Hematopoietic multipotent progenitor cell treated with erythropoietin and hydrocortisone succinate and interleukin-3 and kit ligand, for 15 days (in vitro differentiated cells): ENCODE measurements at places on chromosomes 13 and 19.

DNA sequence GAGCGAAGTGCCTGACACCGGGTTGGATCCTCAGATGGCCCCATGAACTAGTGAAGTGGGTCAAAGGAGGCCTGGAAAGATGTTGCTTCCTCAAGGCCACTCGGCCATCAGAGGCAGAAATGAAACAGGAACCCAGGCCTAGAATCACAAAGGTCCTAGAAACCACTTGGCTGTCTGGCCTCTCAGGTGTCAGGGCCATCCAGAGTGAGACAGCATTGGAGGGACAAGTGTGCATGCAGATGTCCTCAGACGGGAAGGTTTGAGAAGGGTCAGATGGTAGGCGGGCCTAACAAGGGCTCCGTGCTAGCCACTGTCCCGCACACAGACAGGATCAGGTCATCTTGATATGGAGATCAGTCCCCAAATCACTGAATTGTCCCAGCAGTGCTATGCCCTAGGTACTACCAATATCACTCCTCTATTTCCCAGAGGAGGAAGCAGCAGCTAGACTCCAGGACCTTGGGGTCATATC is 14.3 kb downstream of the CCDC97 start:
- no peak for DNase-seq

DNA sequence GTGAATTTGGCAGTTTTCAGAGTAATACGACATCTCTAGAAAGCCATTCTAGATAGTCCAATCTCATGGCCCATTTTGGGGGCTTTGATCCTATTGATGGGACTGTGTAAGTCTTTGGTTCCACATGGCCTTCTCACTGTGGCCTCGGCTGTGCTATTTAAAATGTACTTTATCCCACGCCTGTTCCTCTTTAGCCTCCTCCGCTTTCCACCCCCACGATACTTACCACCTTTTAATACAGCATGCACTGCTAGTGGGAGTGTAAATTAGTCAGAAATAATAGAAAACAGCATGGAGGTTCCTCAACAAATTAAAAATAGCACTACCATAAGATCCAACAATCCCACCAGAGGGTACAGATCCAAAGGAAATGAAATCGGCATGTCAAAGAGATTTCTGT is 28.3 kb upstream of the CEBPG start:
- no peak for DNase-seq

DNA sequence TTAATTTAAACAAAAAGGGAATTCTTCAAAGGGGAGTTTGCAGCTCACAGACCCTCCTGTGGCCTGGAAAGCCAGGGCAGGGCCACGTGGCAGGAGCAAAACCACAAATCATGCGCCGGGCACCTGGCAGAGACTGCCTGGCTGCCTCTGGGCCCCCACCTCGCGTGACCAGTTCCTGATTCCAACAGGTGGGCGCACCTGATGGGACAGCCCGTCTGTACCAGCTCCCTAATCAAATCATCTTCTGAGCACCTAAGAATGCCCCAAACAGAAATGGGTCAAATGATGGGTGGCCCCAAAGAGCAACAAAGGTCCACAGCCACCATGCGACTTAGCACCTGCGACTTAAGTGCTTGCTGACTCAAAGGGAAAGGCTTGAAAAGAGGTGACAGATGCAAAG is 9.2 kb downstream of the TMTC4 start:
- DNase-seq: no peak

DNA sequence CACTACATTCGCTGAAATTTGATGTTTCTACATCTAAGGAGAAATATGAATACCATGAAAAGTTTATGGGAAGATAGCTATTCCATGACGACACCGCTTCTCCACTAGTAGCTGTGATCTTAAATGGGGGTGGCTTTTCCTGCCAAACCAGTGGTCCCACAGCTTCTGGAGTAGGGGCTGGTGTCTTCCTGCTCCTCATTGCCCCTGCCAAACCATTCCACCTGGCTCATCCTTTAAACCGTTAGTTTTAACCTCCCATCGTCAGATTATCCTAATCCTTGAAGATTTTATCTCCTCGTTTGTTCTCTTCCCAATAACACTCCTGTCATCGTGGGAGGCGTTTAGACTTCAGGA is 568 bp upstream of the ZNF230 start:
- DNase-seq: no peak

DNA sequence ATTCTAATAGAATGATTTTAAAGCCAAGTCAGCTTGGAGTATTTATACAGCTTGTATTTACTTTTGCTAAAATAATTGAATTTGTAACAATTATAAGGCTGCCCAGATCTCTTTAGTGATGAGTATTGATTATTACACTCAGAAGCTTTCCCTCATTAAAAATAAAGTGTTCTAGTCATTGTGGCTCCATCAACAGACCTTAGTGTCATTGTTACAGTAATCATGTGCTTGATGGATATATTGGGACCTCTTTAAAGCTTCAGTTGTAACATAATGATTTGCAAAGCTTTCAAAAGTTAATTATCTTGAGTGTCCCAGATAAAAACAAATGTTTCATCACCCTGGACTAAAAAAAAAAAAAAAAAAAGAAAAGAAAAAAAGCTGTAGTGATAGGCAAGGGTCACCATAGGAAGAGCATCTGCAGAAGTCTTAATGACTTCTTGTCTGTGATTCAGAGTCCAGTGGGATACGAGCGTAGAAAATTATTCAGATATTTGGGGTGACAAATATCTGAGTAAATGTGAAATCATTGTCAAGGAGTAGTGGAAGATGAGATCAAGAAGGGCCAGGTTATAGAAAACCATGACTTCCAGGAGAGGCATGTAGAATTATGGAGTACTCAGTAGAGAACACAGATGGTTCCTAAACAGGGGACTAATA is 369.6 kb downstream of the DCT start:
- no peak for DNase-seq

DNA sequence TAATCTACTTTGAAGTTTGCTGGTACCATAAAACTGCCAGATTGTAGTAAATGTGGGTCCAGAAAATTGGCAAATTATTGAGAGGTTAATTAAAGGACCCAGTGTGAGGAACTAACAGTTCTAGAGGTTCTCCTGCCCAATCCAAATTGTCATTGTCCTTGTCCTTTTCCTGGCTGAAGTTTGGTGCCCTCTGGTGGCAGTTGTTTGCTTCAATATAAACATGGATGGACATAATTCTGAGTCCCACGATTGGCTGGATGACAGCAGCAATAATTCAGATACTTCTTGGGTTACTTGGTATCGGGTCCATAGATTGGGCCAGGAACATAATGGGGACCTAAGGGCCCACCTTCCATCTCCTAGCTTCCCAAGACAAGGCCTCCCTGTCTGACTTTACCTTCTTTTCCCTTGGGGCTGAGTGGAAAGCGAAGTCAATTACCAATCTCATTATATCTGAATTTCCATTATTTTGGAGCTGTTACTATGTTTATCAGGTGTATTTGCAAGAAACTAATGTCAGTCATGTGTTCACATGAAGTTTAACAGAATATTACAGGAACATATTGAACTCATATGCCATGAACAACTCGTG is 33.8 kb upstream of the GARRE1 start:
- DNase-seq: peak; percentile 80
